Lower lobe of right lung (tissue), 2 donors: ENCODE measurements at places on chromosomes 12 and 14. TPM values are rescaled to one million over a fixed set of nuclear protein-coding genes. Genes with fewer than 3 reads are reported as not detected.

Gene POTEM
- not detected for total RNA-seq

Gene DYRK4
- 41.4 TPM for total RNA-seq

DNA sequence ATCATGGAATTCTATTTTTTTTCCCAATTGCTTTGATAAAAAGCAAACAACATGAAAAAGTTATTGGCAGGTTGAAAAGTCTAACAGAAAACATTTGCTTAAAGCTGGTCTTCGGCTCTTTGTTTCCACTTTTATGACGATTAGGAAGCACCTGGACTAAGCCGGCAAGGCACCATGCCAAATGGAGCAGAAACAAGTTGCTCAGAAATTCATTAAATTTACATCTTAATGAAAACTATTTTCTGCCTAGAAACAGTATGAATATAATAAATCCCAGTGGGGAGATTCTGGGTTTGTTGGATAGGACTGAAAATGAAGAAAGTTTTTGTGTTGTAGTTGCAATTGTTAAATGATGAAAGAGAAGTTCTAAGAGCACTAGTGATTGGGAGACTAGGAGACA, 51.4 kb upstream of the OR9K2 start:
- no peak for DNase-seq
- H3K27ac ChIP-seq = no peak overlapping the region
- peaks cover 7% of the 10 kb centered on the region for H3K27me3 ChIP-seq
- no peaks in the 10 kb centered on the region for H3K4me1 ChIP-seq
- H3K36me3 ChIP-seq = no peaks in the 10 kb centered on the region

Gene PARP11
- 14.0 TPM for total RNA-seq

- H3K27me3 ChIP-seq = no peaks in the 10 kb centered on the region
- no peak for DNase-seq
- H3K4me1 ChIP-seq = no peaks in the 10 kb centered on the region
- peaks cover 5% of the 10 kb centered on the region for H3K36me3 ChIP-seq
Measured at GRCh38 chr12:38844267-38844666, 61.1 kb downstream of the CPNE8 start.

Gene STON2
- 34.3 TPM for total RNA-seq
